ENCODE measurements at places on chromosomes 5 and 9.

GRCh38 chr9:16679327-16679821 lies 191.1 kb downstream of the BNC2 start:
- DNase-seq = peak; percentile 4

GRCh38 chr5:14513266-14513665 lies 68.3 kb upstream of the OTULINL start:
- DNase-seq = no peak

DNA sequence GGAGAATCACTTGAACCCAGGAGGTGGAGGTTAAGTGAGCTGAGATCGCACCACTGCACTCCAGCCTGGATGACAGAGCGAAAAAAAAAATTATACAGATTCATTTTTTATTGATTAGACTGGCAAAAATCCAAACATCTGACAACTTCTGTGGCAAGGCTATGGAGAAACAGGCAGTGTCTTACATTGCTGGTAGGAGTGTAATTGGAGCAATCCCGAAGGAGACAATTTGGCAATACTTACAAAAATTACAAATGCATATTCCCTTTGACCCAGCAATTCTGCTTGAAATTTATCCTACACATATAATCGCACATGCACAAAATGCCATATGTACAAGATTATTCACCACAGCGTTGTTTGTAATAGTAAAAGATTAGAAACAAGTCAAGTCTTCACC lies 86.8 kb downstream of the MAPKAP1 start:
- no peak for DNase-seq

GRCh38 chr5:177361418-177362291 lies 3.9 kb downstream of the RGS14 start:
- no peak for DNase-seq

DNA sequence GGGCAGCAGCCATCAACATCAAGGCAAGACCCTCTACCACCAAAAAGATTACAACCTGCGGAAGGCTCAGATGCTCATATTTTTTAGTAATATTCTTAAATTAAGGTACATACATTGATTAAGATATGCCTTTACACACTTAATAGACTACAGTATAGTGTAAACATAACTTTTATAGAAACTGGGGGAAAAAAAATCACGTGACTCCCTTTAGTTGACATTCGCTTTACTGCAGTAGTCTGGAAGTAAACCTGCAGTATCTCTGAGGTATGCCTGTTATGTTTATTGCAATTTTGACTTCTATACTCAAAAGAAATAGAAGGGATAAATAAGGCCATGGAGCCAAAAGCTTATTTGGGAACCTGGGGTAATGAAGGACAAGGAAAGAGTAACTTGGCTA lies 15.1 kb upstream of the GCNT4 start:
- DNase-seq = no peak

DNA sequence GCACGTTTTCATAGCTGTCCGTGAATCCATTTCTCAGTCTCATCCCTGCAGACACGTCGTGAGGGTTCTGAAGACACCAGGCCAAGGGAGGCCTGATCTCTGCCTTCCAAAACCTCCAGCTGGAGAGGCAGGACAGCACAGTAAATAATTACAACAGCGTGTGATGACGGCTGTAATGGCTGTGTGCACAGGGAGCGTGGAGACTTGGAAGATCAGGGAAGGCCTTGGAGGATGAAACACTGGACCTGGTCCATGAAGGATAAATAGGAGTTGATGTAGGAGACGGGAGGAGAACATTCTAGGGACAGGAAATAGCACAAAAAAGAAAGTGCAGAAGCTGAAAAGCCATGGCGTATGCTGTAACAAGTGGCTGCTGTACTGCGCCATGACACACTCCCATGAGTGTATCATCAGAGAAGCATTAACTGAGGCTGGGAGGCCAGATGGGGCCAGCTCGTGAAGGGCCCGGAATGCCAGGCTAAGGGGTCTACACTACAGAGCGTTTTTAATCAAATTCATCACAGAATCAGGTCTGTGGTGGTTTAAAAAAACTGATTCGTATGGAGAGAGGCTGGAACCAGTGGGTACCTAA lies 97.2 kb downstream of the CRB2 start:
- no peak for DNase-seq

- no peak for DNase-seq
These were observed 63.6 kb downstream of the ANXA1 start for GRCh38 chr9:73215249-73215648.

GRCh38 chr5:97531549-97531948 lies 348.5 kb upstream of the RIOK2 start:
- no peak for DNase-seq

GRCh38 chr5:120600639-120601038 lies 136.5 kb downstream of the PRR16 start:
- no peak for DNase-seq

GRCh38 chr5:61298580-61298979 lies 33.5 kb upstream of the ZSWIM6 start:
- DNase-seq = no peak
